ENCODE measurements at places on chromosomes 2 and 18. TPM values are rescaled to one million over a fixed set of nuclear protein-coding genes. Genes with fewer than 3 reads are reported as not detected.

The FBLN7 gene
- 0.38 TPM for total RNA-seq

The E2F6 gene
- 25.0 TPM for total RNA-seq

The TMBIM1 gene
- 34.1 TPM for total RNA-seq

The ZAP70 gene
- 0.33 TPM for total RNA-seq

- peak; percentile 80 for DNase-seq
Measured at GRCh38 chr2:131394147-131394931, 30.4 kb upstream of the RAB6D start.

GRCh38 chr18:46756025-46756558, 761 bp downstream of the ST8SIA5 start:
- no peak for DNase-seq

- DNase-seq = no peak
Measured at GRCh38 chr2:241617431-241618154, 19.4 kb downstream of the THAP4 start.

DNA sequence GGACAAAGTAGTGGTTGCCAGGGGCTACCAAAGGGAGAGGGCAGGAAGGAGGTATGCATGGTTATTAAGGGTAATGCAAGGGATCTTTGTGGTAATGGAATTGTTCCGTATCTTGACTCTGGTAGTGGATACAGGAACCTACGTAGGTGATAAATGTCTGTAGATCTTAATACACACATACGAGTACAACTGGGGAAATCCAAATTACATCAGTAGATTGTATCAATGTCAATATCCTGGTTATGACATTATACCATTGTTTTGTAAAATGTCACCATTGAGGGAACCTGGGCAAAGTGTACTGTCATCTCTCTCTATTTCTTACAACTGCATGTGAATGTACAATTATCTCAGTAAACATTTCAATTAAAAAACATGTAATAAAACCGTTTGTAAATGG, 56.2 kb downstream of the ALPK2 start:
- no peak for DNase-seq

DNA sequence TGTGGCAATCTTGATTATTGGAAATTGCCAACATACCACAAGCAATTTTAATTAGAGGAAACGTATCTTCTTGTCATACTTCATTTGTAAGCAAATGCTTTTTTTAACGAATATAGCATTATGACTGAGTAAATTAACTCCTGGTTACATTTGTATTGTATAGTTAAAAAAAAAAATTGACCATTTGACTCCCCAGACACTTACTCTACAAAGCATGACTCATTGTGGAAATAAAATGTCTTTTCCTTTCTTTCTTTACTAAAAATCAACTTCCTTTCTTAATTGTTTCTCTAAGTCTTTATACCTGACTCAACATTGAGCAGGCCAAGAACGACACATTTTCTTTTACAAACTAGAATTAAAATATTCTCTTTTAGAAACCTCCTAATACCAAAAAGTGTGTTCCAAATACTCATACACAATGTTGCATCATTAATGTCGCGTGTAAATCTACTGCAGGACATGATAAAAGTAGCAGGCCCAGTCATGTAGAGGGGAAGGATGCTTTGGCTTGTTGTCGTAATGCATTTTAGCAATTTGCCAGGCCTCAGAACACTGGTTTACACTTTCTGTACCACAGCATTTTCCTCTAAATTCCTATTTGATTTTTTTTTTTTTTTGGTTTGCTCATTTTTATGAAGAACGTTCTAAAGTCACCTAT, 349.6 kb upstream of the KCNH7 start:
- no peak for DNase-seq

- no peak for DNase-seq
Measured at GRCh38 chr2:197209246-197209645, 101.3 kb downstream of the ANKRD44 start.

DNA sequence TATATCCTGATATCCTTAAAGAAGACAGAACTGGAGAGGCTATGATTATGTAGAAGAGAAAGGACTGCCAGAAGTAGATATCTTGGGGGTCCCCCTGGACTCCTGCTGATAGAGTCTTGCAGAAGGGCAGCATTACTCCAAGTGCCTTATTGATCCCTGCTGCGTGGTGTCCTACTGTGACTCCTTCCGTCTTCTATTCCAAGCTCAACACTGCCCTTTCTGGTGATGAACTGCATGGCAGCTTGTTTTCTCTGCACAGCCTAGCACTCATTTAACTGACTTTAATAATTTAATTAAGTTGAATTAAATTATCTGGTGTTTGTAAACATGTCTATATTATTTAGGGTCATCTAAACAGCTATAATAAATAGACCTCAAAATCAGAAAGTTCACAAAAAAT, 194.1 kb upstream of the DSEL start:
- no peak for DNase-seq

- DNase-seq = no peak
Measured at GRCh38 chr2:206937555-206937954, 1.8 kb upstream of the CPO start.

DNA sequence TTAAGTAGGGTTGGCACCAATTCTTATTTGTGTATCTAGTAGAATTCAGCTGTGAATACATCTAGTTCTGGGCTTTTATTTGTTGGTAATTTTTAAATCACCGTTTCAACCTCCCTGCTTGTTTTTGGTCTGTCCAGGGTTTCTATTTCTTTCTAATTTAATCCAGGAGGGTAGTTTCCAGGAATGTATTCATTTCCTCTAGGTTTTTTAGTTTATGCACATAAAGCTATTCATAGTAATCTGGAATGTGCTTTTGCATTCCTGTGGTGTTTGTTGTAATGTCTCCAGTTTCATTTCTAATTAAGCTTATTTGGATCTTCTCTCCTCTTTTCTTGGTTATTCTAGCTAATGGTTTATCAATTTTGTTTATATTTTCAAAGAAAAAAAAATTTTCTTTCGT, 1361.8 kb upstream of the DDX18 start:
- no peak for DNase-seq

DNA sequence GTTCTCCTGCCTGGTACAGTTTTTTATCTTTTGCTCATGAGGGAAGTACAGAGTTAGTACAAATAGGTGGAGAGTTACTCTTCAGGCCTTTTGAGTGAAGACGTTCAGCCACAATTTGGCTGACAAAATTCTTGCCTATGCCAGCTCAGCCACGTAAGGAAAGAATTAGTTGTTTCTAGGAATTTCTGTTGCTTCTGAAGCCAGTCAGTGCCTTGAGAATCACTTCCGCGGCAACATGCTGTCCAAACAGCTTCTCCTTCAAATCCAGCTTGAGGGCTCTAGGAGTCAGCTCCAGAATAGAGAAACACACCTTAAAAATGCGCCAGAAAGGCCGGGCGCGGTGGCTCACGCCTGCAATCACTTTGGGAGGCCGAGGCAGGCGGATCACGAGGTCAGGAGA, 27.5 kb downstream of the M1AP start:
- DNase-seq = no peak

GRCh38 chr2:61688369-61689334, 150.5 kb upstream of the XPO1 start:
- no peak for DNase-seq

GRCh38 chr2:72146347-72147302, 1.0 kb downstream of the CYP26B1 start:
- peak; percentile 88 for DNase-seq

DNA sequence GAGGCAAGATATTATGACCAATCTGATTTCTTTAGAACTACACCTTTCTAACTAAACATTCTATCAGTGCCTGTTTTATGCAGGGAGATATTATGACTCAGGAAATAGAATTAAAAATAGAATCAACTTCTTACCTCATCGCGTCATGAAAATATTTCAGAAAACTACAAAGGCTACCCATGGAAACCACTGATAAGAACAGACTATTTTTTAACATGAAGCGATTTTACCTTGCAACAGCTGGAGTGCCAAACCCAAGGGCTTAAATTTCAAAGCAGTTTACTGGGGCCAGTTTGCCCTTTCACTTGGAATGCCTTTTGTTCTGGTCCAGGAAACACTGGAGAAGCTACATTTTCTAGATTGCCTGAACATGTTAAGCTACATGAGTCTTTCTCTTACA, 304.8 kb upstream of the CCDC68 start:
- DNase-seq = no peak

DNA sequence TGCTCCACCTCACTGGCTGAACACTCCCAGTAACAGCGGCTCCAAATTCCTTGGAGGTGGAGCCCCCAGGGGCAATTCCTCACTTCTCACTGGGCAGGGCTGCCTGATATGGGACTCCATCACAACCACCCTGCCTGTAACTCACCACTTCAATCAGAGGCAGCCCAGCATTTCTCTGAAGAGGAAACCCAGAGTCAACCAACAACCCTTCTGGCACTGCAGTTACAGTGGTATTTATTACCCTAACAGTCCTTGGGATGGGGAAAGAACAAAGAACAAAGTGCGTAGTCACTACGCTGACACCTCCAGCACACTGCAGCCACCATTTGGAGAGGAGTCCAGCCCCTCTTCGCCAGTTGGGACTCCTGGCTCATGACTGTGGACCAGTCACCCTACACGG, 85.7 kb upstream of the GALNT13 start:
- DNase-seq = no peak

- DNase-seq = no peak
Measured at GRCh38 chr18:396251-396555, 104.3 kb downstream of the COLEC12 start.

DNA sequence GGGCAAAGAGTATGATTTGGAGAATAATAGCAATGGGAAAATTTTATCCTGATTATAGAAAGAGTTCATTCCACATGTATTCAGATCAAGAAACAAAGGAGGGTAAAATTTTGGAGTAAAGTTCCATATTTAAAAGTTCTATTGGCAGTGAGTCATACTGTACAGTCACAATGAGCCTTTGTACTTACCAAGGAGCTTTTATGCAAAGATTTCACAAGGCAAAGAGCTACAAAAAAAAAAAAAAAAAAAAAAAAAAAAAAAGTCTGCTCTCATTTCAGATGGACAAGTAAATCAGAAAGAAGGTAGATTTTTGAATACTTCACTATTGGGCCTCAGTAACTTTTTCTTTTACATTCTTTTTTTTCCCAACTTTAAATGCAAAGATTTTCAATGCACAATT, 1802.2 kb upstream of the PIK3C3 start:
- DNase-seq = no peak

DNA sequence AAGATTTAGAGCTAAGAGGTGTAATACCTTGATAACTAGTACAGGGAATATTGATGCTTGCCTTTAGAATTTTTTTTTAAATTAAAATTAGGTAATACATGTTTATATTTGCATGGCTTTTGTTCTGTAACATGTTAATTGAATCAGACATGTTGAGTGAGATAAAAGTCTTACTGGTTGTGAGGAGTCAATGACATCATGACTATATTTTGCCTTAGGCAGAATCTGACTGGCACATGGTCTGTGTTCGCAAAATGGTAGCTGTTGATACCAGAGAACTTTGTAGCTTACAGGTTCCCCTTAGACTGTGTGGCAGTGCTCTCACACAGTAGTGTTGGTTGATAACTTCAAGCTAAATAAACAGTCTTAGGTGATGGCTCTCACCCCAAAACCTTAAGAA, 199.7 kb downstream of the PTPRM start:
- DNase-seq = no peak

DNA sequence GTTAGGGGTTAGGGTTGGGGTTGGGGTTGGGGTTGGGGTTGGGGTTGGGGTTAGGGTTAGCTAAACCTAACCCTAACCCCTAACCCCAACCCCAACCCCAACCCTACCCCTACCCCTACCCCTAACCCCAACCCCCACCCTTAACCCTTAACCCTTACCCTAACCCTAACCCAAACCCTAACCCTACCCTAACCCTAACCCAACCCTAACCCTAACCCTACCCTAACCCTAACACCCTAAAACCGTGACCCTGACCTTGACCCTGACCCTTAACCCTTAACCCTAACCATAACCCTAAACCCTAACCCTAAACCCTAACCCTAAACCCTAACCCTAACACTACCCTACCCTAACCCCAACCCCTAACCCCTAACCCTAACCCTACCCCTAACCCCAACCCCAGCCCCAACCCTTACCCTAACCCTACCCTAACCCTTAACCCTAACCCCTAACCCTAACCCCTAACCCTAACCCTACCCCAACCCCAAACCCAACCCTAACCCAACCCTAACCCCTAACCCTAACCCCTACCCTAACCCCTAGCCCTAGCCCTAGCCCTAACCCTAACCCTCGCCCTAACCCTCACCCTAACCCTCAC, 24.1 kb upstream of the RABL2A start:
- DNase-seq = peak; percentile 4

- DNase-seq = no peak
Measured at GRCh38 chr2:42421601-42422239, 60.7 kb upstream of the COX7A2L start.

DNA sequence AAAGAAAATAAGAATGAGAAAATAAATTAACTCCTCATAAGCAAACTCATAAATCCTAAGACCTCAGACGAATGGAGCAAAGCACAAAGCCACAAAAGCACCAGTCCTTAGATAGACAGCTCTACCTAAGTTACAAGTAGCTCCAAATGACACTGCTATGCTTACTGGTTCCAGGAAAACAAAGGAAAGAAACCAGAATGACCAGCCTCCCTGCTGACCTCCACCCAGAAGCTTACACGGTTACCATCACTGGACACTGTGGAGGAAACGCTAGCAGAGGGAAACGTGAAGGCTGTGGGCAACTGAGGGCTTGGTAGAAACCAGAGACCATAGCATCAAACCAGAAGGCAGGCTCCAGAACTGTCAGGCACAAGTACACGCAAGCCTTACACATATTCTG, 67.8 kb downstream of the STK39 start:
- no peak for DNase-seq

GRCh38 chr2:45289997-45290709, 280.9 kb upstream of the SIX2 start:
- DNase-seq = no peak

DNA sequence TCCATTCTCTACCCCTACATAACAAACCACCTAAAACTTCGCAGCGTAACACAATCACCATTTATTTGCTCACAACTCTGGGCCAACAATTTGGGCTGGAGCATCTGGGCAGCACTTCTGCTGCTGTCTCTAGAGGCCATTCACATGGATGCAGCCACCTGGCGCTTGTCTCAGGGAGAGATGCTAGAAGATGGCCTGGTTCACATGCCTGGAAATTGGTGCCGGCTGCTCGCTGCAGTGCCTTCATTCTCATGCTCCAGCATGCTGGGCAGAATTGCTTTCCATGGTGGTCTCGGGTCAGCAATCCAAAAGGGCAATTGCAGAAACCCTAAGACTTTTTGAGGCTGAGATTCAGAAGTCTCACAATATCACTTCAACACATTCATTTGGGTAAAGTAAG, 157.4 kb downstream of the SUCLG1 start:
- no peak for DNase-seq
